Keratinocyte (primary cell): ENCODE measurements at places on chromosomes 1 and 21.

- no peak for DNase-seq
Measured at GRCh38 chr1:62912028-62912638, 128.2 kb downstream of the ATG4C start.

GRCh38 chr1:68332041-68332440, 99.7 kb upstream of the WLS start:
- DNase-seq: no peak

DNA sequence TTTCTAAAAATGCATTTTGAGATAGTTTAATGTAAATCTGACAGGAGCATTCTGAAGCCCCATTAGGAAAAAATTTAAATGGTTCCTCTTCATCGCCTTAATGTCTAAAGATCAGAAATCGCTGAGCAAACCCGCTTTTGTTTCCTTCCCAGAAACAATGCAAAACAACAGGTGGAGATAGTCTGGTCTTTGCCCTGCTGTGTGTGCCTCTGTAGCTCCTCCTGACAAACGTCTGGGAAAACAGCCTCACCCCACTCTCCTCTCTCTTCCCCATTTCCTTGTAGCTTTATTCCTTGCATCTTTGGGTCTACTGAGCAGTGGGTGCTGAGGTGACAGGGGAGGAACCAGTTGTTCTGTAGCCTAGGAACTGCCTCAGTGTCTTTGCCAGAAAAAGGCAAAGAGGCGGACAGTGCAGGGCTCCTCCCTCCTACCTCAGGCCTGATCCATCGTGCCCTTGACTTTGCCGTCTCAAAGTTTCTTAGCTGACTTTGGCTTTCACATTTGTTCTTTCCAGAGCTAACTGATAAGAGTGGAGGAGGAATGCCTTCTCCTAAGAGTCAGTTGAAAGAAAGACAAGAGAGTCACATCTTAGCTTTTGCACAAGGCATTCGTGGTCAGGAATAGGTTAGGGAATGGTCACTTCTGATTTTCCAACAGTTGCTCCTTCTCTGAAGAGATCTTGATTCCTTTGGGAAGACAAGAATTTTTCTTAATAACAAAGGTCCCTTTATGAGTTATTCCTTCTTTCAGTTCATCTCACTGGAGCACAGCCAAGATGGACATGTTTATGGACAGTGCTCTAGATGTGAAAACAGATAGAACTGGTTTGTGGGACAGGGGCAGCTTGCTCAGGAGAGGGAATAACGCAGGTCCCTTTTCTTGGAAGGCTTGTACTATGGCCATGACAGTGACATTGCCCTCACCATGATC, 24.9 kb downstream of the SYT11 start:
- DNase-seq: no peak

DNA sequence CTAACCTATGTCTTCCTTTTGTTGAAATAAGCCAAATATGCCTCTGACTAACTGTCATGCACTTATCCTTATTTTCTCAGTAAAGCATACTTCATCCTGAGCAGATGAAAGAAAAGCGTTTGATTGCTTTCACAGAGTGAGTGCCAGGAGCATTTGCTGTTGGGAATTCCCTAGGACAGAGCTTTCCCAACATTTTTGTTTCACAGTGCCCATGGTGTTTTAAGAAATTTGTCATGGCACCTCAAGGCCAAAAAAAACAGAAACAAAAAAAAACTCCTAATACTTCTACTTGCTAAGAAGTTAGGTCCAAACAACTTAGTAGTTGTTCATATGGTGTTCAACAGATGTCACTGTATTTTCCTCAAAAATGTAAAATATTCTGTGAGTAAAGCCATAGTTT, 120.8 kb upstream of the BMP8A start:
- DNase-seq: no peak

DNA sequence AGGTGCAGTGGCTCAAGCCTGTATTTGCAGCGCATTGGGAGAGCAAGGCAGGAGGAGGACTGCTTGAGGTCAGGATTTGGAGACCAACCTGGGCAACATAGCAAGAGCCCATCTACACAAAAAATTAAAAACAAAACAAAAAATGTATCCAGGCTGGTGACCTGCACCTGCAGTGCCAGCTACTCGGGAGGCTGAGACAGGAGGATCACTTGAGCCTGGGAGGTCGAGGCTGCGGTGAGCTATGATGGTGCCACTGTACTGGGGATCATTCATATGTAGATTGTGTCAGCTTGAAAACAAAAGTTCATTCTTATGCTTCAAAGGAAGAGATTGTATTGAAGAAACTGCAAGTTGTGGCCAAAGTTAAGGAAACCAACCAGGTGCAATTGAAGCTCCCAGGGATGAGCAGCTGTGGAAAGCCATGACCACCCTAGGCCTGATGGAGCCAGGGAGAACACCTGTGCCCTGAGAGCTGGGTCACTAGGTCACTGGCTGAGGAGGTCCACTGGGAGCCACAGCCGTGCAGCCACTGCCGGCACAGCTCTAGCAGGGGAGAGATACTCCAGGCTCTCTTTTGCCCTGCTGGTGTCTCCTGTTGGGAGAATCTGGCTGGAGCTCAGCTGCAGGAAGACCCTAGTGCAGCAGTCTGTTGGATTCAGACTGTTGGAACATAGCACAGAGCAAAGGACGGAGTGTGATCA, 13.3 kb upstream of the BRWD1 start:
- DNase-seq: no peak

DNA sequence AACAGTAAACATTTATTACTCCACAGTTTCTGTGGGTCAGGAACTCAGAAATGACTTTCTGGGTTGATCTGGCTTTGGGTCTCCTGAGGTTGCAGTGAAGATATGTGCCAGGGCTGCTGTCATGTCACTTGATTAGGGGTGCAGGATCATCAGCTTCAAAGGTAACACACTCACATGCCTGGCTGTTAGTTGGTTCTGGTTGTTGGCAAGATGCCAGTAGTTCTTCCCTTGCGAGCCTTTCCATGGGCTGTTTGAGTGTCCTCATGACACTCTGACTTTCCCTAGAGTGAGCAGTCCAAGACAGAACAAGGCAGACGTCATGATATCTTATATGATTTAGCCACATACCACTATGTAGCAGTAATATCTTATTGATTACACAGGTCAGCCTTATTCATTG, 1.8 kb downstream of the SWT1 start:
- no peak for DNase-seq

GRCh38 chr1:239056940-239057339, 329.4 kb upstream of the CHRM3 start:
- no peak for DNase-seq

- no peak for DNase-seq
Measured at GRCh38 chr1:87295445-87296110, 33.1 kb upstream of the LMO4 start.

GRCh38 chr1:113930499-113931161, 1.5 kb downstream of the HIPK1 start:
- no peak for DNase-seq

- no peak for DNase-seq
Measured at GRCh38 chr1:174746024-174746808, 253.5 kb upstream of the CACYBP start.

DNA sequence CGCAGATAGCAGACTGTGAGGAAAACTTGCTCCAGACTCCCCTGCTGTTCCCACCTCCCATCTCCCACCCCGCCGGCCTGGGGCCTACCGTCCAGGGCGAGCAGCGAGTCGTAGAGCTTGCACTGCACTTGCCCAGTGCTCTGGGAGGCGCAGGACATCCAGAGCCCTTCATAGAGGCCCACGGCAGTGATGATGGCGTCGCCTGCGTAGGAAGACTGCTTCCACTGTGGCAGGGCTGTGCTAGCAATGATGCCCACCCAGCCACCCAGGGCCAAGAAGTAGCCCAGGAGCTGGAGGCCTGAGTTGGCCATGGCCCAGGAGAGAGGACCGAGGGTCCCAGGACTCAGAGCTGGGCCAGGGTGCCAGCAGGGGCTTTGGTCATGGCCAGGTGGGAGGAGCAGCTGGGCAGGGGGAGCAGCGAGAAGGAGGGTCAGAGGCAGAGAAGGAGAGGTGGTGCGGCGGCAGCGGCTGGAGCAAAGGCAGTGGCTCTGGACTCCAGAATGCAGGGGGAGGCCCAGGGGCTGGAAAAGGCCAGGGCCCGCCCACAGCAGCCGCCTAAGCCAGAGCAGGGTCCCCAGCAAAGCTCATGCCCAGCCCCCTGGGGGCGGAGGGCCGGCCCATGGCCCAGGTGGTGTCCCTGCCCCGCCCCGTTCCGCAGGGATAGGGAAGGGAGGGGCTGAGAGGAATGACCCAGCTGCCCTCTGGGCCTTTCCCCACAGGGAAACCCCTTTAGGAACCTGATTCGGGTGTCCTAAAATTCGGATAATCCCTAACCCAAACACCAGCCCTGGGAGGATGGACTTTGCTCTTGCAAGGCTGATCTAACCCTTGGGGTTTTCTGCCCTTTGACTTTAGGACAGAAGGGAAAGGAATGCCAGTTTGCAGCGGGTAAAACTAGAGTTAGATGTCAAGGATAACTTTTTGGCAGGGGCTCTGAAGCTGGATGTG, at the start of gene CLDN19:
Gene CLDN19 (minus strand): TSS at position 484 of the 948 bp plus-strand sequence. CDS start 173 bp downstream, at position 311.
- no peak for DNase-seq

- DNase-seq: peak; percentile 83
Measured at GRCh38 chr1:198669023-198669698, 30.3 kb downstream of the PTPRC start.

DNA sequence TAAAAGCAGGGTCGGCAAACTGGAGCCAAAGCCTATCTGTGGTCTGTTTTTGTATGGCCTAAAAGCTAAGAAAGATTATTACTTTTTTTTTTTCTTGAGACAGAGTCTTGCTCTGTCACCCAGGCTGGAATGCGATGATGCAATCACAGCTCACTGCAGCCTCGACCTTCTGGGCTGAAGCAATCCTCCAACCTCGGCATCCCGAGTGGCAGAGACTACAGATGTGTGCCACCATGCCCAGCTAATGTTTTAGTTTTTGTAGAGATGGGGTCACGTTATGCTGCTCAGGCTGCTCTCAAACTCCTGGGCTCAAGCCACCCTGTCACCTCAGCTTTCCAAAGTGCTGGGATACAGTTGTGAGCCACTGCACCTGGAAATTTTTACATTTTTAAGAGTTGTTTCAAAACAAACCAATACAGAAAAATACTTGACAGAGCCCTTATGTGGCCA, 6.5 kb upstream of the GLRX2 start:
- no peak for DNase-seq

- DNase-seq: no peak
Measured at GRCh38 chr1:80846966-80847365, 953.8 kb upstream of the ADGRL2 start.

DNA sequence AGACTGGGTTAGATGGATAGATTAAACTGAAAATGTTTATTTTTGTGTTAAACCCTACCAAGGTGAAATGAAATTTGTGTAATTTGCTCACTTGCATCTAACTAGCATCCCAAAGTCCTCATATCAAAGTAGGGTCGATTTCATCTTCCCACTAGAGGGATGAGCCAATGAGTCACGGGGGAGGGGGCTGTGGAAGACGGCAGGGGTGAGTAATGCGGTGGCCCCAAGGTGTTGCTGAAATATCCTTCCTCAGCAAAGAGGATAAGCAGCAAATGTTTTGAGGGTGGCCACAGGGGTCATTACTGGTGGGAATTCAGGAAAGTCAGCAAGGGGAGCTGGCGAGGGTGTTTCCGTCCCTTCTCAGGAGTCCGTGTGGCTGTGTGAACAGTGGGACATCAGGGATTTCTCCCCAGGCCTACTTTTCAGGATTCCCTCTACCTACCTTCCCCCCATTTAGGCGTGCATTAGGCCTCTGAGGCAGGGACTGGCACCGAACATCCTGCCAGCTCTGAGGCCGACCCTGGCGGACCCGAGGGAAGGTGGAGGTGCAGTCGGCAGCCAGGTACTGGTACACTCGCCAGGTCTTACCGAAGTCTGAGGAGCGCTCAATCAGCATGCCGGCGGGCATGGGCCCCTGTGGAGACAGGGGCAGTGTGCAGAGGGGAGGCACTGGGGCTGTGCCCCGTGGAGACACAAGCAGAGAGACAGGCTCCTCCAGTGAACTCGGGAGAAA, 18.1 kb downstream of the LAMB3 start:
- no peak for DNase-seq

- no peak for DNase-seq
Measured at GRCh38 chr1:45512641-45513054, 9.0 kb downstream of the PRDX1 start.

GRCh38 chr1:16630661-16631247, 17.4 kb upstream of the NBPF1 start:
- DNase-seq: no peak

DNA sequence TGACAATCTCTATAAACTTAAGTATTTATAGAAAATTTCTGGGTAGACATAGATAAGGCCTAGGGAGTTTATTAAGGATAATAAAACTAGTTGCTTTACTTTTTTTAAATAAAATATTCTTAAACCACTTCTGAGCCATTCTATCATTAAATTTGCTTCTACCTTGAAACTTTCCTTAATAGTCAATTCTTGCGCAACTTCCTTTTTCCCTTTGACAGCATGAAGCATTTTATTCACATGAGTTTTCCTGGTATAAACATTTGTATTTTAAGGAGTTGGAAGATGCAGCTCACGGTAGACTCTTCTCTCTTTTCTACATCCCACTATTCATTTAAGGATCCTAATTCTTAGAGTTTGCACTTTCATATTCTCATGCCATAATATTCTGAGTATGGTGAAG, 75.8 kb upstream of the DPH5 start:
- no peak for DNase-seq

- no peak for DNase-seq
Measured at GRCh38 chr1:75342786-75343185, 208.6 kb downstream of the LHX8 start.

GRCh38 chr1:22313321-22313720, 138.3 kb upstream of the ZBTB40 start:
- no peak for DNase-seq

DNA sequence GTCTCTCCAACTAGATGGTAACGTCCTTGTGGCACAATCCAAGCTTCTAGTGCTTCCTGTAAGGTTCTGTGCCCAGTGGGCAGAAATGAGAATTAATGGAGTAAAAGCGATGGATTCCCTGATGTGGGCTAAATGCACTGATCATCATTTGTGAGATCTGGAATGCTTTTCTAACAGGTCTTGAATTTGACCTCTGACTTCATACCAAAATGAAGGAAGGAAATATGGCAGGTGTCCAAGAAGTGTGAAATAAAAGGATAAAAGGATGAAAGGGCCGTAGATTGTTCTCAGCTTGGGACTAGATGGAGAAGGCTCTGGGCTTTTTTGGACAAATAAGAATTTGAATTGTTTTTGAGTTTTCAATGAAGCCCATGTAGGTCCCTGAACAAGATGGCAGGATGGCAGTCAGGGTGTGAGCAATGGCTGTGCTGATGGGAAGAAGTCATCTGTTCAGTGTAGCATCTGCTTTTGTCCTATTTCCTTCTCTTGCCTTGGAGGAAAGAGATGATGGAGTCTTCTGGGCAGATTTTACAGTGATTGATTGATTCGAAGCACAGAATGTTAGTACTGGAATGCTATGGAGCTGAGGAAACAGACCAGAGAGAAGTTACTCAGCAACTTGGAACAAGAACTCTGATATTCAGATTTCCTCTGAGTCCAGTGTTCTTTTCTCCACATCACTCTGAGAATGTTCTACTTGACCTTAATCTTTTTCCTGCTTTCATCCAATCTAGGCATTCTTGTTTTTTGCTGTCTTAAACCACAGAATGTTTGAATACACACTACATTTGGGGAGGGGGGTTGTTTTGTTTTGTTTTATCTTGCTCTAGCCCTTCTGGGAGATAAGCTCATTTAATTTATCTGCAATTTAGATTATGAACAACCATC, 286.0 kb downstream of the HLX start:
- no peak for DNase-seq

GRCh38 chr1:66556161-66556611, 22.2 kb downstream of the SGIP1 start:
- DNase-seq: no peak

GRCh38 chr1:176903474-176903873, 261.0 kb downstream of the ASTN1 start:
- DNase-seq: peak; percentile 30

GRCh38 chr1:231748760-231749415, 122.3 kb downstream of the DISC1 start:
- DNase-seq: no peak
